ENCODE measurements at places on chromosomes 5 and 9.

GRCh38 chr5:166957782-166958181, 1333.7 kb upstream of the WWC1 start:
- DNase-seq, result no peak

DNA sequence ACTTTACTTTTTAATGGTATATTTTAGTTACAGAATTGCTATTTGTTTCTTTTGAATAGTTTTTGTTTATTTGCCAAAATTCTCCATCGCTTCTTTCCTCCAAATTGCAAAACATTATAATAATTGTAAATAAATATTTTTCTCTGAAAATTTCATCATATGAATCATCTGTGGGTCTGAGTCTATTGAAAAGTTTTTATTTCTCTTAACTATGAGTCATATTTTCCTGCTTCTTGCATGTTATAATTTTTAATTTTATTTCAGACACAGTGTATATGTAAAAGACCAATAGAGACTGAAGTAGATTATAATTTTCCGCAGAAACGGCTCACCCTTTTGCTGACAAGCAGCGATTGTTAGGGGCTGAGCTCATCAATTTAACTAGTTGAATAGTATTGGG, 279.1 kb upstream of the IL12B start:
- no peak for DNase-seq

DNA sequence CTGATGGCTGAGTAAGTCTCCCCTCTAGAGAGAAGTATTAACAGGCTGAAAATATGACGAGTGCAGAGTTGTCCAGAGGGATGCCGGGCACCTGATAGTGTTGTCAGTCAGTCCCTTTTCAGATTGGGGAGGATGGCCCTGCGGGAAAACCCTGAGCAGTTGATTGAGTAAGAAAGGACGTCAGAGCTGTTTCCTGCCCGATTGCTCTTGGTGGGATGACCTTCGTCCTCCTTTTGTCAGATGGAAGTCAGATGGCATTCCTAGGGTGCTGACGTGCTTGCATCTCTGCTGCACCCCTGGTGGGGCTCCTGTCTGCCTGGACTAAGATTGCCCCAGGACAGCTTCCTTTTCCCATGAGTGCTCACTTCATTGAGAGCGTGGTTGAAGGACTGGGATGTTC, 9.8 kb downstream of the ZNF354B start:
- no peak for DNase-seq

DNA sequence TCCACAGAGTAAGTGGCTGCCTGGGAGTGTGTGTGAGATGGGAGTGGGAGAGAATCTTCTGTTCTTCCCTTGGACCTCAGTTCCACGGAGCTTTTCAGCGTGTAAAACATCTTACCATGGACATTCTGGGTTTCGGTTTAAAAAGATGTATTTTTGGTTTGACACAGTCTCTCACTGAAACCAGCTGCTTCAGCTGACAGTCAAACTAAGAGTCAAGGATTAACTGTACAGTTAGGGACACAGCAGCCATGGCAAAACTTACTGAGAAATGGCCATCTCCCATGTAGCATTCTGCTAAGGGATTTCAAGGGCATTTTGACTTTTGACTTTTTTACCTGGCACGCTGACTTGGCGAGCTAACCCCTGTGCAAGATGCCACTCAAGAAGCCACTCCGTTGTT, 93.8 kb upstream of the IL12B start:
- no peak for DNase-seq

- DNase-seq, result no peak
Measured at GRCh38 chr5:17046320-17046719, 110.2 kb upstream of the MYO10 start.

- no peak for DNase-seq
Measured at GRCh38 chr5:2024986-2025721, 142.4 kb upstream of the IRX4 start.

DNA sequence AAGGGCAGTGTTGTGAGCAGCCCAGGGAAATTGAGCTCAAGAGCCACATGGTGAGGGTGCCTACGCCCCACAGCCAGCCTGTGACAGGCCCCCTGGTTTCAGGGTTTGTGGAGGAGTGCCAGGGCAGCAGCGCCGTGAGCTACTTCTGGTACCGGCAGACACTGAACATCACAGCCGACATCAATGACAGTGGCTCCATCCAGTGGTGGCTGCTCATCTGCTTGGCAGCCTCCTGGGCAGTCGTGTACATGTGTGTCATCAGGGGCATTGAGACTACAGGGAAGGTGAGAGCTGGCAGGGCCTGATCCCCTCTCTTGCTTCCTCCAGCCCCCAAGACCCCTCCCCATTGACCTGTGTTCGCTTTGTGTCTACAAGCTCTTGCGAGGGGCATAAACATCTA, 10.2 kb downstream of the SLC6A18 start:
- no peak for DNase-seq

- no peak for DNase-seq
Measured at GRCh38 chr9:116193636-116194035, 40.0 kb downstream of the PAPPA start.

- no peak for DNase-seq
Measured at GRCh38 chr5:74636552-74636951, 4.0 kb downstream of the ENC1 start.

DNA sequence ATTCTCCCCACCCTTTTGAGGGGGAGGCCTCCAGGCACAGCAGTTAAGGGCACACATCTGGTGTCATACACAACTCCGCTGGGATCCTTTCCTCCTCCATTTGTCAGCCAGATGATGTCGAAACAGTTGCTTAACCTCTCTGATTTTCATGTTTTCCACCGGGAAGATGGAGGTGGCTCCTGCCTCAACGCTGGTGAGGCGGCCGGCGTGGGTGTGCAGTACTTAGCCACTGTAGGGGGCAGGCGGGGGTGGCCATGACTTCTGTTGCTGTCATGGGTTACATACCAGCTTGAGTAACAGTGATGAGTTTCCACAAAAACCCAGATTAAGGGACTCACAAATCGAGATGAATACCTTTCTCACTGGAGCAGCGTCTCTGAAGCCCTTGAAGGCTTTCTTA, 63.1 kb upstream of the EPB41L4B start:
- DNase-seq, result no peak

DNA sequence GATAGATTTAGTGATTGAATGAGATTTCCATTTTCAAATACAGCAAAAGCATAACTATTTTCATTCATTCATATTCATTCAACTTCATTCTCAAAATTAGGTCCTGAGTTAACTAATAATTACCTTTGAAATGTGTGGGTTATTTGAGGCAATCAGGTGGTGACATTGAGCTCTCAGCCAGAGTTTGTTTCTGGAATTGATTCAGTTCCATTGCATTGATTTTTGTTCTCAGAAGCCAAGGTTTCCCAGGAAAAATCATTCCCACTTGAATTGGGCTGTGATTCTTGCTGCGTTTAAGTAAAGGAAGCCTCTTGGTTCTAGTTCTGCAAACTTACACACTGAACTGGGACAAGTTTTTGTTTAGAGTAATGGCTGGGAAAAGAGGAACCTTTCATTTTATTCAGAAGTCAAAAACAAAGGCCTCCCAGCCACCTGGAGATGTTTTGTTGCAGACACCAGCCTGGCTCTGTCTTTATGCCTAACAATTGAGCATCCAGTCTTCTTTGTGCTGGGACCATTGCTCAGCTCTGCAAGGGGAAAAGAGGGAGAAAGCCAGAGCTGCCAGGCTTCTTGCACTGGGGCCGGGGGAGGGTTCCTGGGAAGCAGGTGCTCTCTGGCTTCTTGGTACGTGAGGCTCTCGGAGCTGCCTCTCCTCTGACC, 198.6 kb downstream of the TRIO start:
- no peak for DNase-seq

DNA sequence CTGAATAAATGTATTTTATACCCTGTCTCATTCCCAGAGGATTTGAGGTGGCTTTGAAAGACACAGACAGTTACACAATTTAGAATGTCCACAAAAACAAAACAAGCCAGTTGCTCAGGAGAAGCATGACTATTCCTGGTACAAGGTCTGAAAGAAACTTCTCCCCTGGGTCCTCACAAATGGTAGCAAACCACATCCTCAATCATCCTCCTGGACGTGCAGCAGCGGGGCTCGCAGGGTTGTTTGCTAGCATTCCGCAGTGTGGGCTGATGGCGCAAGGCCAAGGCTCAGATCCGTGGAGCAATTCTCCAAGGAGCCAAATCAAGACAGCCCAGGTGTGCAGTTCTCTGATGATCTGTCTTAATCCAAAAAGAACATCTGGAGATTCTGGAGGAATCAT, 210.3 kb downstream of the ACTL7B start:
- DNase-seq, result no peak

GRCh38 chr5:63011158-63011557, 432.5 kb downstream of the LRRC70 start:
- DNase-seq, result no peak

DNA sequence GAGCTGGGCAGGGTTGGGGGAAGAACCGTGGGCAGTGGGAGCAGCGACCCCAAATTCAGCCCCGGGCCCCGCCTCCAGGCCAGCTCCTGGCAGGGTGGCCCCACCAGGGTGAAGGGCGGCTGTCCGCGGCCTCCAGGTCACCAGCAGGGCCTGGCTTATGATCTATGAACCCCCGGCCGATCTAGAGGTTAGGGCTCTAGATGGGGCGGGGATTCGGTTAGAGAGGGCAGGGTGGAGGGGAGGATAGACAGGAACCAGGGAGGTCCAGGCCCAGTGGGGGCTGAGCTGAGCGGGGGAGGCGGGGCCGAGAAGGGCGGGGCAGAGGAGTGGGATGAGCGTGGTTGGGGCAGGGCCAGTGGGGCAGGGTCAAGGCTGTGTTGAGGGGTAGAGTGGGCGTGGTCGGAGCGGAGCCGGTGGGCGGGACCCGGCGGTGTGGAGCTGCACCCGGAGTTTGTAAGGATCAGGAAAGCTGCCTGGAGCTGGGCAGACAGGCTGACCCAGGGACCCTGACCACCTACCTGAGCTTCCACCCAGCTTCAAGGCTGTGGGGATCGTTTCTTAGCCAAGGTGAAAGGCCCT, 29.3 kb upstream of the OBP2B start:
- DNase-seq, result no peak

DNA sequence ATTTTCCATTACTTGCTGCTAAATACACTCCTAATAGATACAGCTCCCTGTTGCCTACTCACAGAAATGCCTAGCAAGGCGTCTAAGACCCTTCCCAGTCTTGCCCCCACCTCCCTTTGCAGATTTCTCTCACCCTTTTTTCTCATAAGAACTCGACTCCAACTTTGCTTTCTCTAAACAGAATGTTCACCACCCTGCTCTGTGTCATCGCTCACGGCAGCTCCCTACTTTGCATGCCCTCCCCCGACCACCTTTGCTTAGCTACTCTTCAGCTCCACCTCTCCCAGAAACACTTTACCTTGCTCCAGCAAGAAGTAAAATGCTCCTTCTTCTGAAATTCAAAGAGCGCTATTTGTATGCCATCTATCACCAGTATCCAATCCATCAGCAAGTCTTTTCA, 15.2 kb upstream of the PPP1R2B start:
- DNase-seq, result no peak

- no peak for DNase-seq
Measured at GRCh38 chr9:87836951-87837705, 45.5 kb upstream of the SPATA31E1 start.

DNA sequence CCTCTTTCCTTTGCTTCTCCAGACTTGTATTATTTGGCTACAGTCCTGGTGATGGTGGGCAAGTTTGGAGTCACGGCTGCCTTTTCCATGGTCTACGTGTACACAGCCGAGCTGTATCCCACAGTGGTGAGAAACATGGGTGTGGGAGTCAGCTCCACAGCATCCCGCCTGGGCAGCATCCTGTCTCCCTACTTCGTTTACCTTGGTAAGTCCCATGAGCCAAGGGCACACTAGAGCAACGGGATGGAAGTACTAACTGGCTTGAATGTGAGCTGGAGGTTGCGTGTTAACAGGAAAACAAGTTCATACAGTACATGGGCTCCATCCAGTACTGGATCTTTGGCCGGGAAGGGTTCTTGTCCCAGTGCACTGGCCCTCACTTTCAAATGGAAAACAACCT, 22.9 kb downstream of the SLC22A5 start:
- DNase-seq, result no peak

GRCh38 chr5:32955814-32956213, 244.7 kb downstream of the NPR3 start:
- no peak for DNase-seq

DNA sequence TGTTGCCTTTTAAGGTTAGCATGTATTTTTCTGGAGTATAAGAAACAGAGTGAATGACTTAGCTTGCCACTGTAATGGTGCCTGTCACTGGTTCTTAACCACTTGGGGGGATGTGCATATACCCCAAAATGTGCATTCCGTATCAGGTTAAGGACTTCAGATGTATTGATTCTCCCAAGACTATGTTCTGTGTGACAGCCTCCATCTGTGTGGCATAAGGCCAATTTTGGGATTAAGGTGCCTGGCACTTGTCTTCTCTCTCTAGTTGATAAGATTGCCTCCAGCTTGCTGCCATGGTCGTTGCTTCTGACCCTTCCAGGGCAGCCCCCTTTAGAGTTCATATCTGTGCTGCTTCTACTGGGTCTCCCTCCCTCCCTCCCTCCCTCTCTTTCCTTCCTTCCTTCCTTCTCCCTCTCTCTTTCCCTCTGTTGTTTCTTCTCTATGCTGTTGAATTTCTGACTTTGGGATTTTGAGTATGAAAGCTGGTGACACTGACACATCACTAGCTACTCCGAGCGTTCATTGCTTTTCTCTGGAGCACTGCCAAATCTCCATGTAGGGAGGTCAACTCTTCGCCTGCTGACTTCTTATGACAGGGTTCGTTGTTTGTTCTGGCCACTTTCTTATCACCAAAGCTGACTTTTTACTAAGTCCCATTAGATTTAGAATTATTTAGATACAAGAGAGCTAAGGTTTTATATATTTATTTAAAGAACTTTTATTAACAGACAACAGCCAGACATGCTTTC, 31.0 kb downstream of the TNFAIP8 start:
- DNase-seq, result no peak

All from memory B cell (primary cell).